ENCODE measurements at places on chromosomes 3 and 15. TPM values are rescaled to one million over a fixed set of nuclear protein-coding genes. Genes with fewer than 3 reads are reported as not detected.

Gene FBXL2
- 12.3 TPM for total RNA-seq

DNA sequence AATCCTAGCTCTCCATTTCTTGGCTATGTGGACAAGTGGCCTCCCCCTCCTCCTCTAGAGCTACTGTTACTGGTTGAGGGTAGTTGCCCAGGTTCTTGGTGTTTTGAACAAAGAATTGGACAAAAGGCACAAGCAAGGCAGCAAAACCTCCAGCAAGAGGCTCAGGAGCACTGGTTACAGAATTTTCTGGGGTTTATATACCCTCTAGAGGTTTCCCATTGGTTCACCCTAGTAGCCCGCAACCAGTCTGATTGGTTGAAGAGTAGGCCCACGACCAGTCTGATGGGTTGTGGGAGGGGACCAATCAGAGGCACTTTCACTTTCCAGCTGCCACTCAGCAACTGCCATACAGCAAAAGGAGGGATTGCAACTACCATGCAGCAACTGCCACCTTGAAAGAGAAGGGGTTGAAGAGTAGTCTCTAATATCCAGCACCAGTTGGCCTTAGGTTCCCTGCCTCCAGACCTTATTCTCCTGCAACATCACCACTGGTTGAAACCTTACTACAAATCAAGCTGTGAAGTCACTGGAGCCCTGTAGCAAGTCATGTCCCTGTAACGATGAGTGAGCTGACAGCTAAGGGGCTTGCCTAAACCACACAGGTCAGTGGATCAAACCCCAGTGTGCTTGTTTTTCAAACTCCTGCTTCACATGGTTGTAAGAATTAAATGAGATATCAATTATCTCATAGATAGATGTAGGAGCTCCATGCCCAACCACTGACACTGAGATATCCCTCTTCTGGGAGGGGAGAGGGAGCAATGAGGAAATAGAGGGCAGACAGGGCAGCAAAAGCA lies 2.9 kb upstream of the C15orf39 start:
- H3K27ac ChIP-seq, result peak overlapping the region; percentile 4
- no peaks in the 10 kb centered on the region for H3K27me3 ChIP-seq
- peaks cover 32% of the 10 kb centered on the region for H3K4me1 ChIP-seq

Gene STXBP5L
- 0.05 TPM for total RNA-seq

- H3K27me3 ChIP-seq, result no peaks in the 10 kb centered on the region
- H3K4me3 ChIP-seq, result no peak overlapping the region
- DNase-seq, result no peak
- H3K36me3 ChIP-seq, result no peaks in the 10 kb centered on the region
- no peaks in the 10 kb centered on the region for H3K4me1 ChIP-seq
Measured at GRCh38 chr3:187640569-187641059, 29.6 kb downstream of the SST start.

Gene SNAP23
- total RNA-seq, result 48.9 TPM

- no peaks in the 10 kb centered on the region for H3K4me1 ChIP-seq
- no peaks in the 10 kb centered on the region for H3K27me3 ChIP-seq
- H3K27ac ChIP-seq, result no peak overlapping the region
- H3K4me3 ChIP-seq, result no peak overlapping the region
Measured at GRCh38 chr3:12143949-12144504, 14.7 kb downstream of the TIMP4 start.

Gene PPP1R14D
- total RNA-seq, result 0.64 TPM

DNA sequence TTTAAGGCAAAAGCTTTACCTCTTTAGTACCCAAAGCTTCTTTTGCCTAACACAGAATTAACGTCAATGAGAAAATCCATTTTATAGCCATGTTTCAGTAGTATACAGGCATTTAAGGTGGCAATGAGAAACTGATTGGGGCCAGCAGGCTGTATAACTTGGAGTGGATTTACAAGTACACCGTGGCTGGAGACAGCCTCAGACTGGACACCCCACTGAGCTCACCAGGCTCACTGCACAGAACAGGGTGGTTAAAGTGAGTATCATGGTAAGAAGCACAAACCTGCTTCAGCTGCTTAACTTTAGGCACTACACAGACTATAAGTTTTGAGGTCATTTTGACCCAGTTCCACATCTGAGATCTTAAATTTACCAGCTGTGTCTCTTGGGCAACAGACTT lies 8.9 kb downstream of the CPOX start:
- H3K27me3 ChIP-seq, result no peaks in the 10 kb centered on the region
- 0 out of 2 replicates have a peak, but pooled peaks cover 4% of the 10 kb centered on the region for H3K36me3 ChIP-seq
- no peak overlapping the region for H3K4me3 ChIP-seq
- H3K27ac ChIP-seq, result no peak overlapping the region

Gene ITIH4
- 1.5 TPM for total RNA-seq

- peak overlapping the region; percentile 99 for H3K27ac ChIP-seq
- H3K4me3 ChIP-seq, result peak overlapping the region; percentile 96
- peaks cover 11% of the 10 kb centered on the region for H3K36me3 ChIP-seq
- H3K27me3 ChIP-seq, result no peaks in the 10 kb centered on the region
Measured at GRCh38 chr3:108590460-108590859, 938 bp downstream of the DZIP3 start.
